GM23338 (cell line): ENCODE measurements at places on chromosomes 7 and 10. TPM values are rescaled to one million over a fixed set of nuclear protein-coding genes. Genes with fewer than 3 reads are reported as not detected.
A peak's percentile ranks its signal among the peaks of the same experiment; 100 is the strongest.

Gene GBX1
- 0.24 and 1.8 TPM in 2 replicates for total RNA-seq

Gene SHTN1
- 6.7 and 8.8 TPM in 2 replicates for total RNA-seq

Gene FAM25G
- not detected in 2 replicates for total RNA-seq

- DNase-seq, result no peak
- no peak overlapping the region for H3K4me3 ChIP-seq
- H3K36me3 ChIP-seq, result no peaks in the 10 kb centered on the region; the same call in 1 of the 2 replicates
- no peak overlapping the region for H3K27ac ChIP-seq
- H3K27me3 ChIP-seq, result no peaks in the 10 kb centered on the region
- no peaks in the 10 kb centered on the region for H3K4me1 ChIP-seq
Measured at GRCh38 chr10:12547301-12547771, 198.0 kb downstream of the CAMK1D start.

DNA sequence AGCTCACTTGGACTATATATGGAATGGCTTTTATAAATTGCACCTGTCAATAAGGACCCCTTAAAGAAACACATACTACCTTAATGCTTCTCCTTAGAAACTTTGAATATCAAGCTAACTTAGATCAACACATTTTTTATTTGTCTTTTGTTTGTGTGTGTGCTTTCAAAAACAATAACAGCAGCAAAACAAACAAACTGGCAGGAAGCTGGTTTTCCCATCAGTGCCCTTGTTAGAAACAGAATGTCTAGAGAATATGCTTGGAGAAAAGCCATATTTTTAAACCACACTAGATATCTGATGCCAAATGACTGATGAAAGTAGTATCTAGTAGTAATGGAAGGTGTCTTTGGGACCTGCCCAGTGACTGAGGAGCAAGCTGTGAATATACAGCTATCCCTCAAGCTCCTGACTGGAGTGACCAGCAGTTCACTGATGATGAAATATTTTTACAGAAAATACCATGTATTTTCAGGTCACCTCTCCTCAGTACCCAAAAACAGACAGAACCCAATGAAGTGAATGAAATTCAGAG, 1.0 kb downstream of the PDE1C start:
- H3K36me3 ChIP-seq, result no peaks in the 10 kb centered on the region
- H3K27ac ChIP-seq, result no peak overlapping the region
- H3K4me3 ChIP-seq, result no peak overlapping the region
- peaks cover 7% of the 10 kb centered on the region; the same call in 1 of the 2 replicates for H3K4me1 ChIP-seq
- H3K27me3 ChIP-seq, result peaks cover 84% of the 10 kb centered on the region

- peaks cover 12% of the 10 kb centered on the region for H3K4me1 ChIP-seq
Measured at GRCh38 chr10:73732931-73733623, 11.1 kb upstream of the SEC24C start.

DNA sequence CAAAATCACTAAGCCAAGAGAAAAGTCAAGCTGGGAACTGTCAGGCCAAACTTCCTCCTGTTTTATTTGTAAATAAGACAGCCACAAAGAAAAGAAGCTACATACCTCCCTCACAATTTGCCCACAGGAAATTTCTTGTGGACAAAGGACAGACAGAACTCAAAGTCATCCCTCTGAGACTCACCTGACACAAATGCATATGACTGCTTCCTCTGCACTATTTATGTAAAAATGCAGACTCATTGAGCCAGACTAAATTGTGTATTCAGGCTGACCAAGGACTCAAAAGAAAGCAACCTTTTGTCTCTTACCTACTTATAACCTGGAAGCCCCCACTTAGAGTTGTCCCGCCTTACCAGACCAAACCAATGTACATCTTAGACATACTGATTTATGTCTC, 11.8 kb downstream of the TOMM7 start:
- H3K4me3 ChIP-seq, result no peak overlapping the region
- peak overlapping the region; percentile 99 for H3K27ac ChIP-seq
- H3K36me3 ChIP-seq, result no peaks in the 10 kb centered on the region
- peaks cover 56% of the 10 kb centered on the region for H3K4me1 ChIP-seq
